ENCODE measurements at places on chromosomes 6 and 20.

DNA sequence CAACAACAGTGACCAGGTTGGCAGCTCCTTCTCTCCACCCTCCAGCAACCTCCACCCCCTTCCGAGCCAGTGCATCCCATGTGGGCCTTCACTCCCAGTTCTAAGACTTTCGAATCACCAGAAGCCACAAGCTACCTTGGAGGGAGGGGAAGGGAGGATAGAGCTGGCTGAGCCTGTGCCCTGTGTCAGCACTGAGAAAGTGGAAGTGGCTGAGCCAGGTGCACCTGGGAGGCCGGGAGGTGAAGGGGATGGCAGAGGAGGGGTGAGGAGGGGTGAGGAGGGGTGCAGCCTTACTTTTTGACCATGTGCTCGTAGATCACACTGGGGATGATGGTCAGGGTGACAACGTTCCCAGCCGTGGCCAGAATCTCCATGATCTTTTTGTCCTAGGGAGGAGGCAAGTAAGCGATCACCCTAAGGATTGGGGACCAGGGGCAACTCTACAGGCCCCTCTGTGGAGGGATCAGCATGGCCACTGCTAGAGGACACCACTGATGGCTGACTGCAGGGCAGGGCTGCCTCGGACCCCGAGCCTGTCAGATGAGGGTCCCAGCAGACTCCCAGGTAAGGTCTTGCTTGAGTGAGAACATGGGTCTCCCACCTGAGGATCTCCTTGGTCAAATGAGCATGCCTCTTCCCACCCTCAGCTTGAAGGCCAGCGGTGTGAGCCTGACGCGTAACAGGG lies 18.3 kb downstream of the SDCBP2 start:
- DNase-seq = no peak

- no peak for DNase-seq
Measured at GRCh38 chr6:49072885-49073620, 390.0 kb downstream of the MMUT start.

- DNase-seq = no peak
Measured at GRCh38 chr6:166406197-166406596, 23.5 kb upstream of the MPC1 start.

DNA sequence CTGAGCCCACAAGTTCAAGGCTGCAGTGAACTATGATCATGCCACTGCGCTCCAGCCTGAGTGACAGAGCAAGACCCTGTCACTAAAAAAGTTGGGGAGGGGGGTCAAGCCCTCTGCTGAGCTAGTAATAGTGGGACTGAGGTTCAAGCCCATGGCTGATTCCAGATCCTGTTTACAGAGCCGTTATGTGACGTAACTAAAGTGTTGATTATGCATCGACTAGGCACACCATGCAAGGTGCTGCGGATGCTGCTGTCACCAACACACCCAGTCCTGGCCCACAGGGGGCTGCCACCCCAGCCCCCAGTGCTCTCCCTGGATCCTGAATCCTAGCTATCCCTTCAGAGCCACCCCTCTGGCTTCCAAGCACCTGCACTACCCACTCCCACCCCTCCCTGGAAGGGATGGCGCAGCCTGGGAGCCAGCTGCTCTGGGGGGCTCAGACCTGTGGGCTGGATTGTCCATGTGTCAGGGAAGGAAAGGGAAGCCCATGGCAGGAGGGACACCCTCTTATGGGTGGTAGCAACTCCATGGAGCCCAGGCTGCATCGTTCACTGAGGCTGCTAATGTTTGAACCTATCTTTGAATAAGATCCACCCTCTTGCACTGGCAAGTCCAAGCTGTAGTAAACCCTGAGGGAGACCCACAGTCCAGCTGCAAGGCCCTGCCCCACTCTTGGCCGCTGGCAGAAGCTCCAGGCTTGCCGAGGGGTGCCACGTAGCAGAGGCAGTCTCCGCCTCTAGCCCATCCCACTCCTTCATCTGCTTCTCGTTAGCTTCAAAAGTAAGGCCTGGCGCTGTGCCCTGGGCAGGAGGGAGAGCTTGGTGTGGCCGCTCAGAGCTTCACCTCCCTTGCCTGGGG lies 95.0 kb downstream of the SNX5 start:
- no peak for DNase-seq

DNA sequence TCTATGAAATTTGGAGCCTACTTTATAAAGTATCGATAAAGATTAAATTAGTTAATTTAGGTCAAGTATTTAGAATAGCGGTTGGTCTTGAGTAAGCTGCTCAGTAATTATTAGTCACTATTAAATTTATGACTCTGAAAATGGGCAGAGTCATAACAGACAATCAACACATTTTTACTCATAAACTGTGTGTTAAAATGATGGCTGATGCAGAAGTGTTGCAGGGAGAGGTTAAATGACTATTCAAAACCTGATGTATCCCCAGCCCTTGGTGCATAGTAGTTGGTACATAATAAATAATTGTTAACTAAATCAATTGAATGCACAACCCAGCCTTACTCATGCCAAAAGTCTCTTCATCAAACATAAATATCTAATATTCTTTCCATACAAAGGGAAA lies 30.6 kb downstream of the HIVEP2 start:
- DNase-seq = no peak

- no peak for DNase-seq
Measured at GRCh38 chr6:169427856-169428255, 174.2 kb upstream of the THBS2 start.

DNA sequence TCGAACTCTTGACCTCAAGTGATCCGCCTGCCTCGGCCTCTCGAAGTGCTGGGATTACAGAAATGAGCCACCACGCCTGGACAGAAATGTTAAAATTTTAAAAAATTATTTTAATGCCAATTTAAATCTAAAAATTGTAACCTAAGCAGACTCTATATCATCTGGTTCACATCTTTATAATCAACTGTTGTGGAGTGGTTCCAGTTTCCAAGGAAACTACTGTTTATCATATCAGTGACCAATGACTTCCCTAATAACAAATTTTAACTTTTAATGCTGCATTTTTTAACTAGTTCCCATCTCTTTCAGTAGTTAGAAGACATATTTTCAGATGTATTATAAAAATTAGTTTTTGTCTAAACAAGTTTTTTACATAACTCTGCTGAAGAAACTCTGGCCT lies 5.2 kb upstream of the BTN3A2 start:
- no peak for DNase-seq

DNA sequence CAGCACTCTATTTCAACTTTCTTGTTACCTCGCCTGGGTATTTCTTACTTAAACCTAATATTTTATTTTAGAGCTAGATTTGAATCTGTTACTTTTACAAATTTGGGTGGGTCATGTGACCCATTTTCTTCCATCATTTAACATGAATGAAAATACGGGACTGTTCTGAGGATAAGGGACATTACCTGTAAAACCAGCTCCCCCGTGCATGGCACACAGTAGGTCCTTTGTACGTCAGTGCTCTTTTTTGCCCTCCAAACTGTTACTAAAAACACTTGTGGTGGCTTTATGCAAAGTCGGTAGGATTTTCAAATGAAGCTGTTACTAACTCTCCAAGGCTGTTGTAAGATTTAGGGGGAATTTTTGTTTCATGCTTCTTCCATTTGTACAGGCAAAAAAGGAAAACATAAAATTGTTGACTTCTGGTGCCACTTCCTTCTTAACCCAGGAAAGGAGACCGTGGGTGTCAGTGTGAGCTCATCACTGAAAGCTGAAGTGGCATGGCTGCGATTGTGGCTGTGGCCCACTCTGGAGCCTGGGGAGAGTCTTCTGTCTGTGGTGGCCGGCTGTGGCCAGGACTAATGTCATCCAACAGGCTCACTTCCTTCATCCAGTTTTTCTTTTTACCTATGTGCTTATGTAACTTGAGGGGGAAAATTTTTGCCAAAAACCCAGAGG lies 40.2 kb upstream of the PXDC1 start:
- no peak for DNase-seq

DNA sequence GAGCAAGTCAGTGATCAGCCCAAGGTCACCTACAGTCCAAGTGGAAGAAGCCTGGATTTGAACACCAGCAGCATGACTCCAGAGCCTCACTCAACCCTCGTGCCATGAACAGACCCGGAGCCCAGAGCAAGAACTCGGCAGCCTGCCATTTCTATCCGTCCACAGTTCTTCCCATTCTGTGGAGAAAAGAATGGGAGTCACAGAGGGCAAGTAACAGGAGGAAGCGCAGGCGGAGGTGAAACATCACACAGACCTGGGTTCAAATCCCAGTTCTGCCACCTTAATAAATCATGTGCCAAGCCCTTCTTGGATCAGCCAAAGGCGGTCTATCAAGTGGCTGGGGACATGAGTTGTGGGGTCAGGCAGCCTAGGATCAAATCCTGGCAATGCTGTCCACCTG lies 4.3 kb downstream of the PREX1 start:
- no peak for DNase-seq

DNA sequence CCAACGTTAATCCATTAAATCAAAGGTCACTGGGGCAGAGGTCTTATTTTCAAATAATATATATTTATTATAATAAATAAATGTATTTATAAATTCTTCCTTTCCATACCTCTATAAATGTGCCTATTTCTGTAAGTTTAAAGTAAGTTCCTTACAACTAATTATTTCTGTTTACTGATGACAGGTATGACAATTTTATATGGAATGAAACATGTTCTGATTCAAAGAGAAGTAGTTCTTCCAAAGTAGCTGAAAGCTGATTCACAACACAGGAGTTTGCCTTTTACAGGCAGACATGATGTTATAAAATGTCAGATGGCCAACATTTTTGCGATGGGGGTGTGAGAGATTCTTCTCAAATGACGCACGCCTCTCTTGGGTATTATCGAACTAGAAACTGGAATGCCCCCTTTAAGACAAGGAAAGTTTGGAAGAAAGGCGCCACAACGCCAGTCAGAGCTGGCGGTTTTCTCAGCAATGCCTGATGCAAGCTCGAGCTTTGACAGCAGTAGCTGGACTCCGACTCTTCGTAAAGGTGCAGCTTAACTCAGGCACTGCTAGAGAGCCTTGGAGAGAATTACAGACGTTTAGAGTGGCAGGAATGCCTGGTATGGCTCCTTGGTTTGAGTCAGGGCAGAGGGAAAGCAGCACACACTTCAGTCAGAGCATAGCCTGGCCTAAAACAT lies 92.1 kb downstream of the FOXC1 start:
- no peak for DNase-seq

- no peak for DNase-seq
Measured at GRCh38 chr6:2798586-2799134, 33.5 kb downstream of the WRNIP1 start.

- DNase-seq = no peak
Measured at GRCh38 chr20:33296206-33296605, 13.2 kb downstream of the BPIFB1 start.

- no peak for DNase-seq
Measured at GRCh38 chr6:74366634-74367033, 670.6 kb downstream of the CD109 start.

DNA sequence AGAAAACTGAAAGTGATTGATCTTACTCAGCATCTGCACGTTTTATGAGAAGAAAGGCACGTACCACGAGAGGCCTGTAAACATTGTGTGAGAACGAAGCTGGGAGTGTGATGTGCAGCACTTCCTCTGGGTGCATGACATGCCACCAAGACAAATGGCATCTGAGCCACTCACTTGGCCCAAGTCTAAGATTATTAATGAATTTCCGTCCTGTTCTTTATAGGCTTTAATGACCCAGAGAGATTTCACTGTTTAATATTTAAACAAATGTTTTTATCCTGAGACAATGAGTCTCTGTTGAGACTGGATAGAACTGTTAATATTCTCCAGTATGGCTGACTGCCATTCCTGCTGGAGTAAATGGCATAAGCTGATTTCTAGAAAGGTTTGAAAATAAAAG lies 172.6 kb upstream of the PHACTR1 start:
- DNase-seq = no peak
